ENCODE measurements at places on chromosomes 3 and 15. TPM values are rescaled to one million over a fixed set of nuclear protein-coding genes. Genes with fewer than 3 reads are reported as not detected.

PROS1 gene
- polyA plus RNA-seq: 39.1 TPM

ONECUT1 gene
- polyA plus RNA-seq: not detected

FBXO45 gene
- polyA plus RNA-seq: 15.9 TPM

MORF4L1 gene
- 544 TPM for polyA plus RNA-seq

NR2E3 gene
- 1.9 TPM for polyA plus RNA-seq

EAF1 gene
- polyA plus RNA-seq: 14.5 TPM

ACKR2 gene
- 0.42 TPM for polyA plus RNA-seq

ESYT3 gene
- 10.9 TPM for polyA plus RNA-seq

CADM2 gene
- 7.0 TPM for polyA plus RNA-seq

GOLGA8Q gene
- not detected for polyA plus RNA-seq

FBXO40 gene
- 2.5 TPM for polyA plus RNA-seq

P2RY1 gene
- polyA plus RNA-seq: 9.9 TPM

CNTN6 gene
- 1.6 TPM for polyA plus RNA-seq

C3orf85 gene
- not detected for polyA plus RNA-seq

CTXN2 gene
- polyA plus RNA-seq: not detected

THBS1 gene
- polyA plus RNA-seq: 55.1 TPM

GRCh38 chr15:60244813-60245212, 153.0 kb downstream of the ANXA2 start:
- DNase-seq: no peak

DNA sequence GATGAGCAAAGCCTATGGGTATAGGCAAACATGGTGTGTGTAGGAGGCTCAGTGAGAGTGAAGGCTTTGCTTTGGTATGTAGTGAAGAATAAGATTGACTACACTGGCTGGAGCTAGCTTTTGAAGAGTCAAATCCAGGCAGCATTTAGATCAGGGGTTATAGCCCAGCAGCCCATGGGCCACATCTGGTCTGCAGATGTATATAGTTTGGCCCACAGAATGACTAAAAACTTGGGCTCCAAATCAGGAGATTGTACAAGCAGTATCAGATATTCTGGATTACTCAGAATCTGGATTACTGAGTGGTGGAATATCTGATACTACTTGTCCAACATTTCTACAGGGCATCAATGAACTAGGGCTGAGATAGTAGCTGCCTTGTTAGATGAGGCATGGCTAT, 92.9 kb upstream of the FGF7 start:
- DNase-seq: no peak

GRCh38 chr3:32794487-32795308, 23.1 kb upstream of the TRIM71 start:
- DNase-seq: no peak

DNA sequence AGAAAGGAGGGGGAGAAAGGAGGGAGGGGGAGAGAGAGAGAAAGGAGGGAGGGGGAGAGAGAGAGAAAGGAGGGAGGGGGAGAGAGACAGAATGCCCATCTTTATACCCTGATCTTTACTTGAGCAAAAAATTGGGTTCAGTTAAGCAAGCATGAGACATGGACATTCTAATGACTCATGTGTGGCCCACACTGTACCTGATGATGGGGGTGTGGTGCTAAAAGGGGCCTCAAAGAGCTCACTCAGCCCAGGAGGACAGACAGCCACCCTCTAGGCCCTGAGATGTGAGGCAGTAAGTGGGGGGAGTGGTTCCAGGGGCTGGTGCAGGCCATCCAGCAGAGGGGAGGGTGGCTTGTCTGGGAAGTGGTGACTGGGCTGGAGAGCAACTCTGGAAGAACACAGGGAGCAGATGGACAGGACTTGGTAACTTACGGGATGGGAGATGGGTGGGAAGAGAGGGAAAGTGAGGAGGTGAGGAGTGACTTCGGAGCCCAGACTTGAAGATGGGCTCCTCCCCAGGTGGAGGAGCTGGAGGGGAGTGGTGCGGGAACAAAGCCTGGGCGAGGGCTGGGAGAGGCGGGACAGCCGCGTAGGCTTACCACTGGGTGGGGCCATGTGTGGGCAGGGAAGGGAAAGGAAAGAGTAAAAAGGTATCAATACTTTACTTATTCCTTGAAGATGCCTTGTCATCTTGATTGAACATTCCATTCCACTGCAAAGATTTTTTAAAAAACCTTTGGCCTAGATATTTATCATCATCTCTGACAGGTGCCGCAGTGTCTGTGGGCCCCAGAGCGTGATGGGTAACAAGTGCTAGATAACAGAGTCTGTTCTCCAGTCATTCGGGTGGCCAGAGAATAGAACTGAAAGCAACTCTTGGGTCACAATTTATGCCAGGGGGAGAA, 32.3 kb downstream of the TSPAN3 start:
- DNase-seq: no peak

- DNase-seq: no peak
These were observed 574 bp downstream of the CHST2 start for GRCh38 chr3:143119974-143120715.

- DNase-seq: no peak
These were observed 890.5 kb downstream of the TUSC7 start for GRCh38 chr3:117600112-117600511.

DNA sequence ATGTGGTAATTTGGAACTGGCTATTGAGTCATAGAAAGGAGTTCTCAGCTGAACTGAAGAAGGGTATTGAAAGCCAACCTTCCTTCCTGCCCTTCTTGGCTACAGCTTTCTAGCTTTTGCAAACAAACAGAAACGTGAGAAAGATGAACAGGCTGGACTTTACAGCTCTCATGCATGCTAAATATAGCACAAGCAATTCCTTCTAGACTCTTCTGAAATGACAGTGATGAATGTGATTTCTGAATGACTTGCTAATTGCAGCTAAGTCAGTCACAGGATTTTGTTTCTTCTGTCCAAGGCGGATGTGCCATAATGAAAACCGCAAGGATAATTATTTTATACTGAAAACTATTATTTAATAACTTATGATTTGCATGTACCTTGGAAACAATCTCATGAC, 36.3 kb downstream of the BCHE start:
- DNase-seq: no peak

GRCh38 chr3:145767909-145768308, 393.1 kb downstream of the PLOD2 start:
- DNase-seq: no peak

DNA sequence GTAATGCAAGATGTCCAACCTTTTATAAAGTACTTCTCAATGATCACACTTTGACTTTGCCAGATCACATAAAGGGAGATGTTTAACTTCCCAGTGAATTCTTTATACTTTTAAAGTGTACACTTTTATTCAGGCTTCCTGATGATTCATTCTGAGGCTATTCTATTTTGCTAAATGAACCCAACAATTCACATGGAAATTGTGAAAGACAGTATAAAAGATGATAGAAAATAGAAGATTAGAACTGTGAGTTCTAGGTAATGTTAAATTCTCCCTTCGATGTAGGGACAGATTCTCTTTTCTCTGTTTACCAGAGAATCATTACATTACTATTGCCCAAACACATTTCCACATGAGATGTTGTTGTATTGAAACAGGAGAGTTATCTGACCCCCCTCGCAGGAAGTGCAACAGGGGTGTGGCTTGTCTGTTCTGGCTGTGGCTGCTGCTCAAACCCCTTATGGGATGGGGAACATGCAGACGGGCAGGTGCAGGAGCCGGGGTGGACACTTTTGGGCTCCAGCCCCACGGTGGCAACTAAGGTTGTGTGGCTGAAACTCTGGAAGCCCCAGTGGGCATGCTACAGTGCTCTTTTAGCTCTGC, 131.3 kb upstream of the LRTM1 start:
- no peak for DNase-seq

GRCh38 chr3:187925326-187925725, 180.1 kb upstream of the BCL6 start:
- DNase-seq: no peak

- DNase-seq: no peak
These were observed 17.3 kb upstream of the KBTBD8 start for GRCh38 chr3:66980791-66981190.

DNA sequence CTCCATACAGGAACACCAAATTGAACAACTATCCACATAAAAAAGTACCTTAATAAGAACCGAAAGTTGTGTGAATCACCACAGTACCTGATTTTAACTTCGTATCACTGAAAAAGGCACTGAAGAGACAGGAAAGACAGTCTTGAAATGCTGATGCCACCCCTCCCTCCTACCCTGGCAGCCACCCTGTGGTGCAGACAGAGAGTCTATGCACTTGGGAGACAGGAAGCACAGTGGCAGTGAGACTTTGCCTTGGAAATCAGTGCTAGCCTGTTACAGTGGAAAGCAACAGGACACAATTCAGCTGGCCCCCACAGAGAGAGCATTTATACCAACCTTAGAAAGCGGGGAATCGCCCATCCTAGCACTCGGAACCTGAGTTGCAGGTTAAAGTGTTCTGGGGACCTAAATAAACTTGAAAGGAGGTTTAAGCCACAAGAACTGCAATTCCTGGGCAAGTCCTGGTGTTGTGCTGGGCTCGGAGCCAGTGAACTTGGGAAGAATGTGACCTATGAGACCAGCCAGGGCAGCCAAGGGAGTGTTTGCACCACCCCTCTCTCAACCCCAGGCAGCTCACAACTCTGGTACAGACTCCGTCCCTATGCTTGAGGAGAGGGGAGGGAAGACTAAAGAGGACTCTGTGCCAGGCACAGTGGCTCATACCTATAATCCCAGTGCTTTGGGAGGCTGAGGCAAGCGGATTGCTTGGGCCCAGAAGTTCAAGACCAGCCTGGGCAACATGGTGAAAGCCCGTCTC, 240.1 kb downstream of the ISL2 start:
- no peak for DNase-seq

- no peak for DNase-seq
These were observed 151.0 kb downstream of the UBE3A start for GRCh38 chr15:25287823-25288222.

DNA sequence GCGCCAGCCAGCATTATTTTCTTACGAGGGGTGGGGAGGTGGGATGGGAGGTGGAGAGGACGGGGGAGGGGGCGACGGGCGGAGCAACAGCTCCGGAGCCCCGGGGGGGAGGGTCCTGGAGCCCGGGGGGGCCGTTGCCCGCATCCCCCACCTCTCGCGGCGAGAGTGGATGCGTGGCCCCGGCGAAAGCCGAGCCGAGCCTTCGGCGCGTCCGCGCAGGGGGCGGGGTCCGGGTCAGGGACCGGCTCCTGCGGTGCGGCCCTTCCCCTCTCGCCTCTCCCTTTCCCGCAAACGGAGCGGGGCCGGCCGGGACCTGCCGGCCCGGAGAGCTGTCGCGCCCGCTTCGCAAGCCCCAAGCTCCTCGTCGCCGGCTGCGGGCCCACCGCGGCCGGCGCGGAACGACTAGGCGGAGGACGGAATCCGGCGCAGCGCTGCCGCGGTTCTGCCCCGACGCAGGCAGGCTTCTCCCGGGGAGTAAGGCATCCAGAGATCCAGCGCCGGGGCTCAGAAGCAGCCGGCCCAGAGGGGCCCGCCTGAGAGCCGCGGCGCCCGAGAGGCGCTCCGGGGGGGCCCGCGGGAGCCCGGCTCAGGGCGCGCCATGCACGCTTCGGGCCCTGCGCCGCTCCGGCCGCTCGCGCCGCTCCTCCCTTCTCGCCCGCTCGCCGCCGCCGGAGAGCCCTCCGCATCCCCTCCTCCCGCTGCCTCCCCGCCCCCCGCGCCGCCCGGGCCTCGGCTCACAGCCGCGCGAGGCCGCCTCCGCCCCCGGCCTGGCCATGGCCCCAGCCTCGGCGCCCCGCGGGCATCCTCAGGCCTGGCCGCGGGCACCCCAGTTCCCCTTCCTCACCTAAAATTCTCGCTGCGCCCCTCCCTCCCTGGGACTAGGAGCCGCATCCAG, 459 bp upstream of the ADCY5 start:
- DNase-seq: no peak

- no peak for DNase-seq
These were observed 8.3 kb upstream of the PRR23C start for GRCh38 chr3:139052802-139053600.

DNA sequence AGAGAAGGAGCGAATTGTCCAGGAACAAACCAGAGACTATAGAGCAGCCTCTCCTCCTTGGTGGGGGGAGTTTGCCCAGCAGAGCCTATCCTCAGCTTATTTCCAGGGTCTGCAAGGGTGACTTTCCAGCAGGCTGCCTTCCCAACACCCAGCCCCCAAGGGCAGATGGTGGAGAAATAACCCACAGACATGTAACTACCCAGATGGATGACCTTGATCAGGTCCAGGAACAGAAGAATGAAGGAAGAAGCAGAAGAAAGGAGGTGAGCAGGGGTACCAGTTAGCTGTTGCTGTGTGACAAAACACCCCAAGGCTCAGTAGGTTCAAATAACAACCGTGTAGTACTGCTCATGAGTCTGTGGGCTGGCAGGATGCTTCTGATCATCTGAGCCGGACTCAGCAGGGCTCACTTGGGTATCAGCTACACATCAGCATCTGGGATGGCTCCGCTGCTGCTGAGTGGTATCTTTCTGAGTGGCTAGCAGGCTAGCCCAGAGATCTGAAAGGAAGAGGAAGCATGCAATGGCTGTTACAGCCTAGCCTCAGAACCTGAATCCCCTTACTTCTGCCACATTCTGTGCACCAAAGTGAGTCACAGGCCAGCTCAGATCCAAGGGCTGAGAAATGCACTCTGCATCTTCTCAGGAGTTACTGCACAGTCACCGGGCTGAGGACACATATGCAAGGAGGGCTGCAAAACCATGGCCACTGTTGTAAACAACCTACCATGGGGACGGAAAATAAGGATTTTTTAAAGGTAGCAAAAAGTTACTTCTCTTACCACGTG, 22.2 kb upstream of the TXNRD3 start:
- DNase-seq: no peak

GRCh38 chr3:12148183-12148940, 10.3 kb downstream of the TIMP4 start:
- DNase-seq: no peak

- DNase-seq: no peak
These were observed 24.0 kb downstream of the TKT start for GRCh38 chr3:53231532-53232511.

- DNase-seq: no peak
These were observed 326.7 kb upstream of the TBL1XR1 start for GRCh38 chr3:177523872-177524438.

DNA sequence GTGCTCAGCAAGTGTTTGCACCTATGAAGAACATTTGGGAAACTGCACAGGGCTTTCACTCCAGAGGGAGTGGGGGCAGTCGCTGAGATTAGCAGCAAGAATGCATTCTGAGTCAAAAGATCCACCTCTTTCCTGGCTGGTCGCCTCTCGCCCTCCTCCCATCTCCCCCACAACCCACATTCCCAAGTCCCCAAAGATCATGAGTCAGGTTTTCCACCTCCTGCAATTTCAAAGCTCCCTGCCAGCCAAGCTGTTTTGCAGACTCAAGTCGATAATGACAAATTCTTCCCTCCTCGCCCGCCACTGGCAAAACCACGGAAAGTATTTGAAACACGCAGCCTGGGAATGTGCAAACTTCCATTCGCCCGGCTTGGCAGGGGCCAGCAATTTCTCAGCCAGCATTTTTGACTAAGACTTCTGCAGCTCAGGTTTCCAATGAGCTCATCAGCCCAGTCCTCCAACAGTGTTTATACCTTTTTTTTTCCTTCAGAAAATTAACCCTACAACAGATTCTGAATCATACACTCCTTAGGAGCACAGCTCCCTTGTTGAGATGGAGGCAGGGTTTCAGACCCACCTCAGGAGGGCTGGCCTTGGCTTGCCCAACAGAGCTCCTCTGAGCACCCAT, 181.4 kb downstream of the SMAD6 start:
- DNase-seq: peak; percentile 99
